Hypothalamus (tissue), 51 donors: ENCODE measurements at places on chromosomes 12 and 14.

DNA sequence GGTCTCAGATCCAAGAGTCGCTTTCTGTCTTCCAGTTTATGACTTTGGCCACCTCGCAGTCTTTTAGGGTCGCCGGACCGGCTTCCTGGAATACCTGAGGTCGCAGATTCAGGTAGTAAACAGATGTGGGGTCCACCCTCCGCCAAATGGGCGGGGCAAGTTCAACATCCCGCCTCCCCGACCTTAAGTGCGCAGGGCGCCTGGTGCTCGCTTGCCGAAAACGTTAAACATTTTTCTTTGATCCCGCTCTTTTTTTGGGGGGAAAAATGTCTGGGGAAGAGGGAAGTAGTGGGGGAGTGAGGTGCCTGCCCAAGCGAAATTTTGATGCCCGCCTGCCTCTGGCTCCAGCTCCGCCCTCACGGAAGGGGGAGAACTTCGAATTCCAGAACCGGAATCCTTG lies 73.9 kb upstream of the TBX5 start:
- DNase-seq = no peak

GRCh38 chr12:124695861-124696260 lies 128.4 kb upstream of the NCOR2 start:
- DNase-seq = no peak

DNA sequence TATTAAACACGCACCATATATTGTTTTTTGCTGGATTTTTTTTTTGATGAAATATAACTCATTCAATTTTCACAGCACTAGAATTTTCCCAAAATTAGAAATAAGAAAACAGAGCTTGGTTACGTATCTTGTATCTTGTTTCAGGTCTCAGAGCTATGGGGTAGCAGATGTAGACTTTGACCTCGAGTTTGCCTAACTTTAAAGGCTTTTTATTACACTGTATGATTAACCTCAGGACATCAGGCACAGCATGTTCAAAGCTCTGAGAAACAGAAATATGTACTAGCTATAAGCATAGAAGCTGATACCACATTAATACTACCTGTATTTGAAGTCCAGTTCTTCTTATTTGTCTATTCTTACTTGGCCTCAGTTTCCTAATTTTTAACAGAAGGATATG lies 171.9 kb upstream of the KITLG start:
- no peak for DNase-seq

- DNase-seq = no peak
These were observed 216.2 kb upstream of the PDZRN4 start for GRCh38 chr12:40971911-40972310.

GRCh38 chr12:114913871-114914801 lies 230.2 kb upstream of the TBX3 start:
- no peak for DNase-seq

DNA sequence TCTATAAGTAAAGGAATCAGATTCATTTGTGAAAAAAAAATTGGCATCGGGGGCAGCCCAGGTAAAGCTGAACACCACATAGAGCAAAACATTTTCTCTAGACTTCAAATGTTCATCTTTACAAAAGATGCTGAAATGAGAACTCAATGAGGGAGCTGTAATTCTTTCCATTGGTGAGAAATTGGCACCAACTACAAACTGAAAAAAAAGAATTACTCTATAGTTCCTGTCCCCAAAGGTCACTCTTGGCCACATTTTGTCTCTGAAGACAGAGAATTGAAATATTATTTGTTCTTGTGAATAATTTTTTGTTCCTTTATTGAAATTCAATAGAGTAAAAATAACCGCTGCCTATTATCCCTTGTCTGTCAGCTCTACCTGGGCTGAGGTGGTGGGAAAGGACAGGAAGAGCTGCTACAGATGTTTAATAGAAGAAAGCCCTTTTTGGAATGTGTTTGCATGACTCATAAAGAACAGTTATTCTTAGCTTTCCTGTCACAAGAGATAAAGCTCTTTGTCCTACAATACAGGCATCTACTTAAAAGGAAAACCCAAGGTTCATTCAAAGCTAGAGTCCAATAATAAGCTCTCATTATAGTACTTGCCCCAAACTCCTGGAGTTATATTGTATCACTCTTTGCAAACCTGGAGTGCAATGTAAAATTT lies 380.1 kb upstream of the KITLG start:
- no peak for DNase-seq

- DNase-seq = no peak
These were observed 140.5 kb upstream of the CCND2 start for GRCh38 chr12:4133029-4133428.

- no peak for DNase-seq
These were observed 20.3 kb downstream of the FIGNL2 start for GRCh38 chr12:51827925-51828818.

GRCh38 chr14:78697341-78697740 lies 527.2 kb downstream of the NRXN3 start:
- no peak for DNase-seq
